ENCODE measurements at places on chromosomes 1 and 21. TPM values are rescaled to one million over a fixed set of nuclear protein-coding genes. Genes with fewer than 3 reads are reported as not detected.

Gene TAF13
- 44.6 TPM for total RNA-seq

Gene POGZ
- total RNA-seq, result 21.3 TPM

Gene ANGPTL7
- not detected for total RNA-seq

Gene RGS21
- not detected for total RNA-seq

Gene ATAD3B
- 14.3 TPM for total RNA-seq

Gene OR2L5
- total RNA-seq, result not detected

Gene TRIM67
- total RNA-seq, result under 0.01 TPM

Gene CNR2
- total RNA-seq, result not detected

Gene SERPINC1
- total RNA-seq, result not detected

All from subcutaneous preadipocyte (primary cell).